Uterus (tissue), 4 donors: ENCODE measurements at places on chromosomes 1 and 21. TPM values are rescaled to one million over a fixed set of nuclear protein-coding genes. Genes with fewer than 3 reads are reported as not detected.

The TEDDM1 gene
- total RNA-seq = not detected

The MMEL1 gene
- not detected for total RNA-seq

The C1orf87 gene
- 0.18 TPM for total RNA-seq

The KRTCAP2 gene
- 62.9 TPM for total RNA-seq

The BTBD8 gene
- 3.7 TPM for total RNA-seq

The AJAP1 gene
- total RNA-seq = 0.97 TPM

The RGS13 gene
- total RNA-seq = not detected
